ENCODE measurements at places on chromosomes 1 and 21.

DNA sequence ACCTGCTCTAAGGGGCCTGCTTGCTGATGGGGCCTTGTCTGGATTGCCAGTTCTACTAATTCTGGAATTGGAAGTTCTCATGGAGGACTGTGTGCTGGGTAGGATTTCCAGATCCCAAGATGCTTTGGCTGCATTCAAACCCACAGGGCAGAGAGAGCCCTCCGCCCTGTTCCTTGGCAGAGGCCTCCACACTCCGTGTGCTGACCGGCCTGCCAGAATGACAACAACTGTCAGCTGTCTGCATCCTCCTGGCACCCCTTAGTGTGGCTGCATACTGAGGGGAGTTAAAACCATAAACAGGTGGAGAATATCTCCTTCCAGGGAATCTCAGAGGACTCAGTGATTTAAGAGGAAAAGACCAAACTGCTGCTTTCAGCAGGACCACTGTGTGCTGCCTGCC lies 60.7 kb downstream of the ADARB1 start:
- no peak for DNase-seq

GRCh38 chr21:42350318-42350910 lies 380 bp downstream of the TFF2 start:
- no peak for DNase-seq

GRCh38 chr1:101238031-101238628 lies 1.3 kb downstream of the S1PR1 start:
- no peak for DNase-seq

DNA sequence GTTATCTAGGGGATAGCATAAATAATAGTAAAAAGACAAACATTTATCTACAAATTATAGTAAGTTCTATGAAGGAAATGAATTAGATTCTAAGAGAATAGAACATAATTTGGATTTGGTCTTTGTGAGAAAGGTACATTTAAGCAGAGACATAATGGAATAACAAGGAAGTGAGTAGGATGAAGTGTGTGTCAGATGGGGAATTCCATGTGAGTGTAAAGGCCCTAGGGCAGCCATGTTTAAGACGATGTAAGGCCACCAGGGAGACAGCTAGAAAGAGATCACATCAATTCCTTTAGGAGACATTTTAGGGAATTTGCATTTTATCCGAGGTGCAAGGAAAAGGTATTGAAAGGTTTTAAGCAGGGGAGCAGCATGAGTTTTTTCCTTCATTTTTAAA lies 33.8 kb upstream of the ELAVL4 start:
- no peak for DNase-seq

GRCh38 chr1:117124661-117125060 lies 3.1 kb upstream of the TRIM45 start:
- no peak for DNase-seq

DNA sequence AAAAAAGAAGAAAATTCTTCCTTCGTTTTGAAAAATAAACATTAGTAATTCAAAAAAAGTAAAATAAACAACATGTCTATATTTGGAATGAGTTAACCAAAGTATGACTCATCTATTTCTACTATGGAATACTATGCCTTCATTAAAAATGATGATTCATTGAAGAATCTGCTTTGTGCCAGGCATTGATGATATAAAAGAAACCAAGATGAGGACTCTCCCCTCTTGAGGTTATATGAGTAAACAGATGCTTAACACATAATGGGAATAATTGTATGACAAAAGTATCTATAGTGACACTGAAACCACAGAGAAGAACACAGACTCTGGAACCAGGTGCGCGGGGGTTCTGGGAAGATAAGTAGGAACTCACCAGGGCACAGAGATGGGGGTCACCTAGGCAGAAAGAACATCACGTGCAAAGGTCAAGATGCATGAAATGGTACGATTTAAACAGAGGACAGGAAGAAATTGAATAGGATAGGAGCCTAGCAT lies 18.8 kb downstream of the ELF3 start:
- no peak for DNase-seq

- DNase-seq: no peak
Observed at GRCh38 chr1:152505083-152505482, 5.5 kb upstream of the LCE5A start.

All from activated CD4-positive, CD25-positive, alpha-beta regulatory T cell treated with anti-CD3 and anti-CD28 coated beads, Interleukin-2, amount 50 U/mL, for 16 hours (primary cell).